NCI-H82 (cell line): ENCODE measurements at places on chromosomes 12 and 14.
A peak's percentile ranks its signal among the peaks of the same experiment; 100 is the strongest.

- peak; percentile 72 for DNase-seq
These were observed 415.4 kb upstream of the CCDC196 start for GRCh38 chr14:66070542-66071319.

DNA sequence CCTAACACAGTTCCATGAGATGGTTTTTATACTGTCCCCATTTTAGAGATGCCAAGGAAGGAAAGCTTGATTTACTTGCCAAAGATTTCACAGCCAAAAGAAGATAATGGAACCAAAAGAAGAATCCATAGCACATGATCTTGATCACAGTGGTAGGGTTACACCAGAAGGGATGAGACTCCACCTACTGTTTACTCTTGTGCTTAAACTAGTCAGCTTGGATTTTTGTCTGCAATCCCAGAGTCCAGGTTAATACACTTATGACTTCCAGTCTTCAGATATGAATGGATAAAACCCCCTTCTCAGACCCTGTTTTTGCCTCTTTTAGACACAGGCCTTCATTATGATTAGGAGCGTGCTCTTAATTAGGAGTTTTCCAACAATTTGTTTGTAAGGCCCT lies 454.2 kb downstream of the AEBP2 start:
- peak; percentile 63 for DNase-seq

GRCh38 chr12:132449565-132450417 lies 40.2 kb upstream of the FBRSL1 start:
- DNase-seq = peak; percentile 95

DNA sequence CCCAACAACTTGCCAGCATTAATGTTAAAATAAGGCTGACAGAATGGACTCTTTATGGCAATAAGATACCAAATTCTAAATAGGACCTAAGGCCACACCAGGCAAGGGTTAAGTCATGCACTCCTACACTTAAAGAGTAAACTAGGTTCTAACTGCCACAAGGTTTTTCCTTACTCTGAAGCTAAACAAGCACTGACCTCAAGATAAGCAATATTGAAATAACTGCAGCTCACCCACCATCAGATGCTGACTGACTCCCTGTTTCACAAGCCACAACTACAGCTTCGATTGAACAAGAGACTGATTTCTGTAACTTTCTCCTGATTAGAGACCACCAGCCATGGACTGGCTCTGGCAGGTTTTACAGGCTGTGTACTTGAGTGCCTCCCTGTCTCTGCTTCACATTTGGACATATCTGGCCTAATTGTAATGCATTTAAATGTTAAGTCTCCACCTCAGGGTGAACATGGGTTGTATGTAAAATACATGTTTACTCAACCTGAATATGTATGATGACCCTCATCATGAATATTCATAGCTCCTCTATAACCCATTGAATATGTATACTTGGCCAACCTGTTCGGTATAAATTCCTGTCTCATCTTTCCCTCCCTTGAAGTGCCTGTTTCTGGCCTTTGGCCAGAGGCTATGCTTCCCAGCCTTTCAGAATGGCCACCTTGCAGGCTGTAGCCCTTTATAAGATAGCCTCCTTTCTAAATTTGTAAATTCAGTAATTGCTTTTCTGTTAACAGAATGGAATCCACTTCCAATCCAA lies 70.5 kb upstream of the DAAM1 start:
- no peak for DNase-seq

DNA sequence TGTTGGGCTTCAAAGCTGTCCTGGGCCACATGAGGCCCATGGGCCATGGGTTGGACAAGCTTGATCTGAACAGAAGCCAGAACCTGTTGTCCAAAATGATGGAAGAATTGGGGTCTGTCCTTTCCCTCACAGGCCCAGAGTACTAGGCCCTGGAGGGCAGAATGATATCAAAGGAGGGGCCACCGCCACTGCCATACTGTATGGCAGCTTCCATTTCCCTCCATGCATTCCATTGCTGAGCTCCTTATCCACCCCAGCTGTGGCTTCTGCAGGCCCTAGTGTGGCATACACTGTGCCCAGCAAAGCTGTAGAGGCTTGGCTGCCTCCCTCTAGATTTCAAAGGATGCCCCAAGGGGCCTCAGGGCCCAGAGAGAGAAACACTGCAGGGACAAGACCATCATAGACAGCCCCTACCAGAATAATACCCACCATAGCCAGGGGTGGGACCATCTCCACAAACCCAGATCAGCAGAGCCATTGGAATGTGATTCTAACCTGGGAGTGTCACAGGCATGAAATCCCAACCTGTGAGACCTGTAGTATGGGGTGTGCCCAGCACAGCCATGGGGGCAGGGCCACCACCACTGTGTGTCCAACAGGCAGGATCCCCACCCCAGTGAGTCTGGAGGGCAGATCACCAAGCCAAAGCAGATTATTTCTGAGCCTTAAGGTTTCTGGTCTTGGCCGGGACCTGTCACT lies 61.4 kb upstream of the BEGAIN start:
- no peak for DNase-seq

- peak; percentile 37 for DNase-seq
These were observed 68.3 kb downstream of the ALG10B start for GRCh38 chr12:38384816-38385378.

DNA sequence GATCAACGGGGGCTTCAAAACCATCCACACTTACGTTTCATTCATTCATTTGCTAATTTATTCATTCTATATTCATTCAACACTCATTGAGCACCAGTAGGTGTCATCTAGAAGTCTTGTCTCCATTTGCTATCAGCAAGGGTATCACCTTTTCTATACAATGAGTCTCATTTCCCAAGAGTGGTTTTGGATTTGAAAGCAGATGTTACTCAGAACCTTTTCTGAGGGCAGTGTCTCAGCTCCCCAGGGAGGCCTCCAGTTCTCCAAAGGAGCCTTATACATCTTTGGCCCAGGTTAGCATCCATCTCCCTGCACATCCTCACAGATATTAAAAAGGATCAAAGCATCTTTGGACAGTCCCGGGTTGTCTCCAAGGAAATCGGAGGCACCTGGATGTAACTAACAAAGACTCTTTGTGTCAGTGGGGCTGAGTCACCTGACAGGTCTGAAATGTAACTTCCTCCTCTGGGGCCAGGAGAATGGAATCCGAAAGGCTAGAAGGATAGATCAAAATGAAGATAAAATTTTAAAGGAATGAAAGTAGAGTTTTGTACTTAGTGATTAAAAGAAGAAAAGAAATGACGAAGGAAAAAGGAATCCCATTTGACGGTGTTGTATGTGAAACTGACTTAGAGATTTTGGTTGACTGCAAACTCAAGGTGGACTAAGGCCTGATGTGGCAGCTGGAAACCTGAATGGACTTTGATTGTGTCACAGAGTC lies 103.0 kb downstream of the VCPKMT start:
- no peak for DNase-seq

- peak; percentile 46 for DNase-seq
These were observed 27.3 kb upstream of the CHPT1 start for GRCh38 chr12:101670007-101670671.

DNA sequence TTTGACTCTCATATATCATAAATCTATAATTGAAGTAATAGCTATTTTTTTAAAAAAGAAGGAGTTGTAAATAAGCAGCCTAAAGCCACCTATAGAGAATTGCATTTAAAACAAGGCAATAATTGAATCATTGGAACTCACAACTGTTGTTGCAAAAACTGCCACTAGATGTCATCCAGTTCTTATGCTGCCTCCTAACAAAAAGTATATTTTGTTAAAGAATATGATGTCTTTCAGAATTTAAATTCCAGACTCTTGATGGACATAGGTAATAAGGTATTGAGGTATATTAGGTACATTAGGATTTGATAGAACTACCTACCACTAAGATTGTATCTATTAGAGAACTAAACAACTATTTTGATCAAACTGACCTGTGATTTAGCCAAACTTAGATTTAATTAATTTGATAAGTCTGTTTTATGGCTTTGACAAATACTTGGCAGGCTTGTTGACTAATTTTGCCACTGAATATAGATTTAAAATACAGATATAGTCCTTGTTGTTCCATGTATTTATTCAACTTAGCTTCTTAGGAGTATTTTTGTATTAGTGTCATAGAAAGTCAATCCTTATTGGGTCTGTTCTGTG lies 401.4 kb downstream of the RPL10L start:
- peak; percentile 46 for DNase-seq

DNA sequence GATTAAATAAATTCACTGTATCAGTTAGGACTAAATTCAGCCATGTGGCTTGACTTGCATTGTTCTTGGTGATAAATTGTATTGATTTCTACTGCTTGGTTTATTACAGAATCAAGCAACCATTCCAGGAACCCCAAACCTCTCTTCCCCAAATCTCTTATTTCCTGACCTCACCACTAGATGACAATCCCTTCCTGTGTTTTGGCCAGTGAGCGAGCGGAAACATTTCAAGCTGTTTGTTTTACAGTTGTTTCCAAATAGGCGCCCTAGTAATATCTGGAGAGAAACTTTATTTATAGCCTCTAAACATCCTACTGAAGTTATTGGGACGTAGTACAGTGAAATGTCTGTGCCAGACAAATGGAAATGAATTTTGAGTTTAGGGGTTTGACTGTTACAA lies 161.1 kb downstream of the SNAPC1 start:
- DNase-seq = peak; percentile 3

GRCh38 chr12:65015850-65016249 lies 105.3 kb downstream of the WIF1 start:
- no peak for DNase-seq

DNA sequence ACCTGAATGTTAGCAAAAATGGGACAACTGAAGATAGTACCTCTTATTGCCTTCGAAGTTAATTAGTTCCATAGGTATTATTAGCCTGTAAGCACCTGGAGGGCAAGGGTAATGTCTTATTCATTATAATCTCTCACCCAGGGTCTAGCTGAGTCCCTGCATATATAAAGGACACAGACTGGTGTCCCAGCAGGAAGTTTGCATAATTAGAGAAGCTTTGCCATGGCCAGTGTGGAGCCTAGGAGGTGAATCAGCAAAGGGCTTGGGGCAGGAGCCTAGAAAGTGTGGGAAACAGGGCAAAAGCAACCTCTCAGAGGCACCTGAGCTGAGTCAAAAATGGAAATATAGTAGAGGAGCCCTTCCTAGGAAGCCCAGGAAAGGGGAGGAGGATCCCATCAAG lies 120.4 kb downstream of the NEDD1 start:
- DNase-seq = no peak

GRCh38 chr14:68328509-68328908 lies 464.4 kb downstream of the ZFP36L1 start:
- no peak for DNase-seq

DNA sequence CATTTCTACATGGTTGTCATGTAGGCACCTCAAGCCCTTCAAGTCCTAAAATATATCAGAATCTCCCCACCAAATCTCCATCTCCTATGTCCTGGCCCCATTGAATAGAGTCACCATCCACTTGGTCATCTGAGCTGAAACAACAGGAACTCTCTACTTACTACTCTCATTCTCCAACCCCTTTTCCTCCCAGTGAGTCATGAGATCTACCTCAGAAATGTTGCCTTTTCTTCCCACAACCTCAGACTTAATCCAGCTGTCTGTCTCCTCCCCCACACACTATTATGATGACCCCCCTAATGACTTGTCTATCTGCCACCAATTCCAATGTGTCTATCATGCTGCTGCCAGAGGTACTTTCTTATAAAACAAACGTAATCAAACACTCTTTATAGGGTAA lies 72.3 kb upstream of the TMEM263 start:
- no peak for DNase-seq

- DNase-seq = no peak
These were observed 27.2 kb upstream of the VSX2 start for GRCh38 chr14:74211945-74212580.

- DNase-seq = no peak
These were observed 21.1 kb upstream of the PPP2R5E start for GRCh38 chr14:63564318-63564717.

DNA sequence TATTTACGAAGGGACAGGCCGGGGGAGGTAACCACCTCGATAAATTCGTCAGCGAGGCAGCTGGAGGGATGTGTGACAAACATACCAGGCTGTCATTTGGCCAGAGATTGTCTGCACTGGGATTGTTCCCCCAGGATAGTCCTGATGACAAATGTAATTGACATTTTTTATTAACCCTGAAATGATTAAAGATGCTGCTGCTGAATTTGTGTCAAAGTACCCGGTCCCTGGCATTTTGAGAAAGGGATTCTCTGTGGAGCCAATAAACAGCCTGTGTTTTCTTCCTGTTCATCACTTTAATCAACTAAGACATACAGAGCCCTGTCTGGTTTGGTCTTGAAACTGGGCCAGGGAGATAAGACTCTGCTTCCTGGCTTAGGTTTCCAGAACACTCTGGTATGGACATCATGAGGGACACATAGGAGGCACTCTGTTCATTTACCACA lies 117.6 kb downstream of the SLC25A47 start:
- no peak for DNase-seq

DNA sequence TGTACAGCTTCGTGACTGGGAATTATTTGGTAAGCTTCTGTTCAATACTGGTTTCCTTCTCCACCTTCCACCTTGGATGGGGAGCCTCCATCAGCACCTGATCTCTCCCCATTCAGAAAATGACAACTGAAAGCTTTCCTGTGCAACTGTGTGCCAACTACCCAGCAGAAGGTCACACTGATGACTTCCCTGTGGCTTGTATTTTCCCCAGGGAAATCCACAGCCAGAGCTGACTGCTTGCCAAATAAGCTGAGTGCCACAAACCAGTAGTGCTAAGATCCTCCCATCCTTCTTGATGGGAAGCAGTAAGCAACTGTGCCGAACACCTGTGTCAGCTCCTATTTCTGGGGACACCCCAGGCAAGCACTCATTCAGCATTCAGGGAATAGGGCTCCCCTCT lies 257.2 kb upstream of the SOX5 start:
- DNase-seq = peak; percentile 13

DNA sequence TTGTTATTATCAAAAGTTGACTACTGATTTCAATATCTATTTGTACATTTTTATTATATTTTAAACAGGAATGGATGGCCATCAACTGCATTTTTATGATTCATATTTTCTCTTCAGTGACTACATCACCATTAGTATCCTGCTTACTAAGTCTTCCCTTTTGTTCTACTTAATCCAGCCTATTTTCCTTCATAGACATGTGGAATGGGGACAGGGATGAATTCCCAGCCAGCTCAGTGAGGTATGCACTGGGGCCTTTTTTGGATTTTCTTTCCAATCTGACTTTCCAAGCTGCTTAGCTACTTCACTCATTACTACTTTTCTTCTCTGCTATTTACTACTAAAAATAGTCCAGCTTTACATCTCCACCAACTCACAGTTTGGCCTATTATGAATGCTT lies 38.4 kb downstream of the AKAP6 start:
- DNase-seq = no peak

GRCh38 chr12:98401427-98401826 lies 114.0 kb upstream of the TMPO start:
- DNase-seq = peak; percentile 16

- DNase-seq = no peak
These were observed 10.1 kb upstream of the SLC35F4 start for GRCh38 chr14:57875985-57876384.

- peak; percentile 28 for DNase-seq
These were observed 398.5 kb downstream of the MDGA2 start for GRCh38 chr14:47276931-47277330.

DNA sequence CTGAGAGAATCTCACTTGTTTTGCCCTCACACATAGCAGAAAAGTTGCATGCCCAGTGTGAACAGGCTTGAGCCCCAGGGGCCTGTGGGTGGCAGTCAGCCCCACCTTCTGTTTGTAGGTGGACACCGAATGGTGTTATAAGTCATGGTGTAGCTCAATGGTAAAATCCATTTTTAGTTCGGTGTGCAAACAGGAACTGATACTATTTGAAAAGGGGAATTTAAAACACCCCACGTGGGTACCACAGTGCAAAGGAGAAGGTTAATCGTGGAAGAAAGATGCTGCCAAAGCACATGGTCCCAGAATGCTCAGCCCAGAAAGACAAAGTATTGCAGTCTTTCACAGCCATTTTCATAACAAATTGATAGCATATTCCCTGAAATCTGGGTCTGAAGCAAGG lies 71.8 kb upstream of the GZMB start:
- no peak for DNase-seq

GRCh38 chr14:64082837-64083236 lies 211.3 kb downstream of the ESR2 start:
- DNase-seq = no peak
